MCF 10A (cell line): ENCODE measurements at places on chromosomes 2 and 18. TPM values are rescaled to one million over a fixed set of nuclear protein-coding genes. Genes with fewer than 3 reads are reported as not detected.
A peak's percentile ranks its signal among the peaks of the same experiment; 100 is the strongest.

LIMS4 gene
- 1.5 and 1.7 TPM in 2 replicates for total RNA-seq

MARCO gene
- 1.5 and 2.4 TPM in 2 replicates for total RNA-seq

HOXD10 gene
- not detected in 2 replicates for total RNA-seq

NEU4 gene
- total RNA-seq: not detected in 2 replicates

C1QL2 gene
- not detected in 2 replicates for total RNA-seq

DTNB gene
- 22.7 and 26.3 TPM in 2 replicates for total RNA-seq

CCT7 gene
- total RNA-seq: 468 and 495 TPM in 2 replicates

TFCP2L1 gene
- total RNA-seq: 22.6 and 24.3 TPM in 2 replicates

GPR75 gene
- 4.0 and 5.2 TPM in 2 replicates for total RNA-seq

LRRC30 gene
- total RNA-seq: not detected in 2 replicates

MERTK gene
- 0.19 and 0.49 TPM in 2 replicates for total RNA-seq

PKP4 gene
- total RNA-seq: 62.3 and 63.7 TPM in 2 replicates

DNAJC5G gene
- not detected in 2 replicates for total RNA-seq

TRIB2 gene
- total RNA-seq: 12.9 and 14.3 TPM in 2 replicates

GCKR gene
- not detected in 2 replicates for total RNA-seq

ZC3H8 gene
- 20.6 and 30.5 TPM in 2 replicates for total RNA-seq

CCDC85A gene
- total RNA-seq: 0.16 and 0.20 TPM in 2 replicates

- H3K27ac ChIP-seq: no peak overlapping the region
- no peak overlapping the region for H3K4me3 ChIP-seq
- no peaks in the 10 kb centered on the region for H3K36me3 ChIP-seq
- no peak for DNase-seq
- H3K4me1 ChIP-seq: no peaks in the 10 kb centered on the region
Observed at GRCh38 chr2:237404413-237404812, 9.6 kb downstream of the COL6A3 start.

DNA sequence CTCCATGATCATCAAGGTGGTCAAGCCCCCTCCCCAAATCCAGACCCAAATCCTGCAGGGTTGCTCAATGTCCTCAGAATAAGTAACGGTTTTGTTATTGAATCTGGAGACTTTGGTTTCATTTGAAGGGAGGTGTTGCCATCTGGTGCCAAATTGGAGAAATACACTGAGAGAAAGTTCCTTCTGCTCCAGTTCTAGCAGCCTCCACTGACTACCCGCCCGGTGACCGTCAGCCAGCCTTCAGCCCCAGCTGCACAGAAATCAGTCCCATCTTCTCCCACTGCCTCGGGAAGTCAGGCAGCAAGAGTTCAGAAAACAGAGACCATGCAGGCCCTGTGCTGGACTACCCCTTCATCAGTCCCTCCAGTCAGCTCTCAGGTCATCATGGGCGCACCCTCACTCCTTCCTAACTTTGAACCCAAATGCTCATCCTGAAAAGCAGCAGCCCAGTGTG is 38.7 kb downstream of the PKDCC start:
- peak; percentile 72 for DNase-seq
- H3K4me3 ChIP-seq: no peak overlapping the region
- H3K4me1 ChIP-seq: no peaks in the 10 kb centered on the region

DNA sequence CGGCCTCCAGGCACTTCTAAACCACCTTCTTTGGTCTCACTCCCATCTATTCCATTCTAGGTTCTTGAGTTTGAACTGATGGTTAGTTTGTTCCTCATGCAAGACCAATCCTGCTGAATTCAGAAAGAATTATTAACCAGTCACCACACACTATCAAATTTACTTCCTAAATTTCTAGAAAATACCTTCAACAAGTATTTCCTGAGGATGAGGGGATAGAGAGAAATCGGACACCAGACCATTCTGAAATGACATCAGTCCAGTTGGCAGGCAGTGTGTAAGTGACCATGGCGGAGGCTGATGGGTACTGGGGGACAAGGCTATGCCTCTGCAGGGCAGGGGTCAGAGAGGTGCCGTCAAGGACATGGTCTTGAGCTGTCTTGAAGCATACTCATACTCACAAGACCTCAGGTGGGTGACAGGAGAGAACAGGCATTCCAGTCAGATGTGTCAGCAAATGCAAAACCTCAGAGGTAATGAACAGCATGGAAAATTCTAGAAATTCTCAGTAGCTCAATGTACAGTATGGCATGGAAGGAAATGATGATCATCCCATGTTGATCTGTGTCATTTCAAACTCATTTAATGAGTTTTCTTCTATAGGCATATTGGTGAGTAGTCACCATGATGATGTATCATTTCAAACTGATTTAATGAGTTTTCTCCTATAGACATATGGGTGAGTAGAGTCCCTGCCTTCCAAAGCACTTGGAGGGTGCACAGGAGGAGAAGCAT is 119.6 kb downstream of the DDX1 start:
- H3K27me3 ChIP-seq: no peaks in the 10 kb centered on the region
- no peak overlapping the region for H3K4me3 ChIP-seq
- H3K27ac ChIP-seq: no peak overlapping the region
- DNase-seq: no peak
- H3K36me3 ChIP-seq: no peaks in the 10 kb centered on the region

DNA sequence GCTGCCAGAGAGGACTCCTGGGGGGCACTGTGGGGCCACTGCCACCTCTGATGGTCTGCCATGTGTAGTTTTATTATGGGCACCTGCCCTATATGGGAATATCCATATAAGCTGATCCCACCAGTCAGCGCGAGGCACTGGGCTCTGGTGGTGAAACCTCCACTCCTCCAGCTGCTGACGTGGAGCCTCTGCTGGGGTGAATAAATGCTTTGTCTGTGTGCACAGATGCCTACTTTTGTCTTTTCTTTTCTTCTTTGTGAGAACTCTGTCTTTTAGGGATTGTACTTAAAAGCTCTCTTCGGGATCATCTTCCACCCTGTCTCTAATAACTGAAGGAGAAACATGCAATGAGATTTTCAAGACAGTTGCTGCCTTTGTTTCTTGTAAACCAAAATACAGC is 68.9 kb upstream of the NCK2 start:
- no peaks in the 10 kb centered on the region for H3K4me1 ChIP-seq
- peaks cover 57% of the 10 kb centered on the region for H3K27me3 ChIP-seq
- no peak overlapping the region for H3K27ac ChIP-seq
- DNase-seq: no peak

GRCh38 chr2:200964498-200964897 is 1.0 kb upstream of the ORC2 start:
- H3K27ac ChIP-seq: peak overlapping the region; percentile 76
- peaks cover 41% of the 10 kb centered on the region for H3K36me3 ChIP-seq
- H3K4me1 ChIP-seq: peaks cover 49% of the 10 kb centered on the region
- H3K4me3 ChIP-seq: peak overlapping the region; percentile 86
- peak; percentile 19 for DNase-seq
- H3K27me3 ChIP-seq: no peaks in the 10 kb centered on the region

- H3K4me3 ChIP-seq: no peak overlapping the region
- H3K27ac ChIP-seq: no peak overlapping the region
- H3K4me1 ChIP-seq: peaks cover 12% of the 10 kb centered on the region
- no peaks in the 10 kb centered on the region for H3K36me3 ChIP-seq
- no peaks in the 10 kb centered on the region for H3K27me3 ChIP-seq
Observed at GRCh38 chr18:53991805-53992204, 232.7 kb downstream of the MBD2 start.

DNA sequence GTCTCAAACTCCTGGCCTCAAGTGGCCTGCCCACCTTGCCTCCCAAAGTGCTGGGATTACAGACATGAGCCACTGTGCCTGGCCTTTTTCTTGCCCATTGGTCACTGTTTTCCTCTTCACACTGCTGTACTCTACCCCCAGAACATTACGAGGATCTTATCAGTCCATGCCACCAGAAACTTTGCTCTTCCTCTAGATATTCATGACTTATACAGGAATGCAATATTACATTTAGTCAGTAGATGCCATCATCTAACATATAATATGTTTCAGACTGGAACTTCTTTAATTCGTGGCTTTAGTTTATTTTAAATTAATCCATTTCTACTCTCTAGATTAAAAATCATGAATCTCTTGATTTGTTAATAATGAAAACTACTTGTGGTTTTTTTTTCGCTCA is 135.5 kb downstream of the COMMD1 start:
- H3K4me3 ChIP-seq: no peak overlapping the region
- H3K4me1 ChIP-seq: peaks cover 5% of the 10 kb centered on the region
- no peak for DNase-seq
- no peak overlapping the region for H3K27ac ChIP-seq

DNA sequence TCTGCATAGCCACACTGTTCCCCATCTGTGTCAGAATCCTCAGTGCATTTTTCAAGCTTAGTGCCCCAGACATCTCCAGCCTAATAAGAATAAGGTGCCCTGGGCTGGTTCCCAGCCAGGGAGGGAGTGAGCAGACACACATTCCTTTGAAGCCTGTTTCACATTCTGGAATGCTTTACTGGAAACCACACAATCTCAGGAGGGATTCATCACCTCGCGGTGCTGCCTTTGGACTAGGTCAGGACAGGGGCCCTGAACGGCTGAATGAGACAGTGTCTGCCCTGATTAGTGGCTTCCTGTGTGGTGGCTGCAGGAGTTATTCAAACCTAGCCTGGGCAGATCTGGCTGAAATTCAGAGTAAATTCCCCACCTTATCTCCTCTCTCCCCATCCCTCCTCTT is 108.0 kb upstream of the LDAH start:
- no peak overlapping the region for H3K4me3 ChIP-seq
- no peaks in the 10 kb centered on the region for H3K4me1 ChIP-seq
- peaks cover 12% of the 10 kb centered on the region for H3K27me3 ChIP-seq

DNA sequence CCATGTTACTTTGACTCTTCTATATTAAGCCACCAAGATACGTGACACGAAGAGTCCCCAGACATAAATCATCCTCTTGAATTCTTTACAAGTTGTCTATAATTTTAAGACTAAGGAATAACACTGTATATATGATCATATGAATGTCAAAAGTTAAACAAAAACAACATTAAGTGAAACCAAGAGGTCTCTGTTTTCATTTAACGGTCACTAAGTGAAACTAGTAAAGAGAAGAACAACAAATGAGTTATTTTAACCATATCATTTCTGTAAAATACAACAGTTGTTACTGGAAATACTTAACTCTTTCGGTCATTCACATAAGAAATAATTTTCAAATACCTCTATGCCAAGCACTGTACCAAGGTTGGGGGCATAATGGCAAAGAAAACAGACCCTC is 45.7 kb upstream of the STK17B start:
- no peaks in the 10 kb centered on the region for H3K27me3 ChIP-seq
- no peak for DNase-seq
- H3K27ac ChIP-seq: no peak overlapping the region
- no peak overlapping the region for H3K4me3 ChIP-seq
- H3K4me1 ChIP-seq: no peaks in the 10 kb centered on the region
- no peaks in the 10 kb centered on the region for H3K36me3 ChIP-seq

DNA sequence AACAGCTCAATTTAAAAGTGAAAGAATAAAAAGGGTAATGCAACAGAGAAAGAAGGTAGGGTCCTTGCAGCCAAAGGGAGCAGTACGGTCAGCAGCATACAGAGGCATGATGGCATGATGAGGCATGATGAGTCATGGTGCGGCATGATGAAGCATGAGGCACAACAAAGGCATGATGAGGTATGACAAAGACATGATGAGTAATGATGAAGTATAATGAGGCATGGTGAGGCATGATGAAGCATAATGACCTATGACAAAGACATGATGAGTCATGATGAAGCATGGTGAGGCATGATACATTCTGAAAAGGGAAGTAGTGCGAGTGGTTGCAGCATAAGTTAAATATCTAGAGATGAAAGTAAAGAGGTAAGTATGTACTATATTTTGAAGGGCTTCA is 673.2 kb downstream of the TMEM182 start:
- DNase-seq: peak; percentile 53
- H3K36me3 ChIP-seq: no peaks in the 10 kb centered on the region
- no peak overlapping the region for H3K4me3 ChIP-seq
- no peaks in the 10 kb centered on the region for H3K4me1 ChIP-seq
- H3K27me3 ChIP-seq: peaks cover 26% of the 10 kb centered on the region

DNA sequence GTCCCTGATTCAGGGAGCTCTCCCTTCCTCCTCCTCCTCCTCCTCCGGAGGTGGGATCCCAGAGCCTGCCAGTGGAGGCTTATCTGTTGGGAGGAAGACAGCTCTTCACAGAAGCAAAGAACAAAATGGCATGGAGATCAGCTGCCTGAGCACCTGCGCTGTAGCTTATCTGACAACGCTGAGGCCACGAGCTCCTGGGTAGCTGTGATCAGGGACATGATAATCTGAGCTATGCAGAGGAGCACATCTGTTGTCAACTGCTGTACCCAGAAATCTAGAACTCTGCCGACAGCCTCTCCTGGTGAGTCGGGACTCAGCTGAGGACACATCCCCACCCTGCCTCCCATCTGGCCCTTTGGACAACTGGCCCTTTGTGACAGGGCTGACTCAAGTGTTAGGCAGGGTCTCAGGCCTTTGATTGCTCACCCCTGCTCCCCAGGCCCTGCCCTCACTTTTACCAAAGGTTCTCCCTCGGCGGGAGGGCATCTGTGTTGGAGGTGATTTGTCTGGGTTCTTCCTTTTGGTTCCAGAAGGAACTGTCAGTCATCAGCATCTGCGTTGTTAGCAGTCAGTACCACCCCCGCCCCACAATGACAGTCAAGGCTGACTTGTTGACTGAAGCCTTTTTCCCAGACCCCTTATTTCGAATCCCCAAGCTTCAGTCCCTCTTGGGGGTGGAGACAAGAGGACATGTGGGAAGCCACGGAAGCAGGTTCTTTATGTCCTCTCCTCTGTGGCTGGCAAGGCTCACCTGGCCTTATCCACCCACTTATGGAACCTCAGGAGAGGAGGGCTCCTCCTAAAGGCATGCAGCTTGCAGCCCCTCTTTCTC is 5.9 kb upstream of the CNNM3 start:
- DNase-seq: no peak
- no peaks in the 10 kb centered on the region for H3K27me3 ChIP-seq
- no peaks in the 10 kb centered on the region for H3K4me1 ChIP-seq

GRCh38 chr2:80621656-80622055 is 317.1 kb upstream of the LRRTM1 start:
- peak; percentile 44 for DNase-seq
- H3K36me3 ChIP-seq: peaks cover 6% of the 10 kb centered on the region
- H3K4me1 ChIP-seq: peaks cover 14% of the 10 kb centered on the region
- no peaks in the 10 kb centered on the region for H3K27me3 ChIP-seq
- H3K4me3 ChIP-seq: no peak overlapping the region

DNA sequence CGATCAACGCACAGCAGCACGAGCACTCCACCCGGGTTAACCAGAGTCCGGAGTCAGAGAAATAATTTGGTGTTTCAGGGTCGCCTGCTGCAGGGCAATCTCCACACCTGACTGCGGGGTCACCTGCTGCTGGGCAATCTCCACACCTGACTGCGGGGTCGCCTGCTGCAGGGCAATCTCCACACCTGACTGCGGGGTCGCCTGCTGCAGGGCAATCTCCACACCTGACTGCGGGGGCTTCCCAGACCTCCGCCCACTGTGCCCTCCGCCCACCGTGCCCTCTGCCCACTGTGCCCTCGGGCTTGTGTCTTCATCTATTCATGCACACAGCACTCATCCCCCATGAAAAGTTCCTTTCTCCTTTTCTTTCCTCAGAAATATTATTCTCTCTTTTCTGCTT is 500.2 kb upstream of the SALL3 start:
- no peaks in the 10 kb centered on the region for H3K27me3 ChIP-seq
- H3K4me1 ChIP-seq: no peaks in the 10 kb centered on the region
- no peak overlapping the region for H3K27ac ChIP-seq
- no peaks in the 10 kb centered on the region for H3K36me3 ChIP-seq

- H3K27me3 ChIP-seq: no peaks in the 10 kb centered on the region
- H3K36me3 ChIP-seq: peaks cover 24% of the 10 kb centered on the region
- peak; percentile 27 for DNase-seq
- peak overlapping the region; percentile 75 for H3K4me3 ChIP-seq
- peaks cover 12% of the 10 kb centered on the region for H3K4me1 ChIP-seq
- peak overlapping the region; percentile 77 for H3K27ac ChIP-seq
Observed at GRCh38 chr2:239399433-239399920, 1.3 kb downstream of the HDAC4 start.

GRCh38 chr2:17800219-17800618 is 16.0 kb upstream of the MSGN1 start:
- H3K36me3 ChIP-seq: no peaks in the 10 kb centered on the region
- no peaks in the 10 kb centered on the region for H3K4me1 ChIP-seq
- DNase-seq: no peak
